Spleen (tissue), 13 donors: ENCODE measurements at places on chromosomes 1 and 21. TPM values are rescaled to one million over a fixed set of nuclear protein-coding genes. Genes with fewer than 3 reads are reported as not detected.

GRCh38 chr1:213751064-213751397 lies 236.7 kb upstream of the PROX1 start:
- no peaks in the 10 kb centered on the region for H3K27me3 ChIP-seq
- no peak overlapping the region for H3K4me3 ChIP-seq
- no peak overlapping the region for H3K27ac ChIP-seq
- DNase-seq, result no peak
- no peaks in the 10 kb centered on the region for H3K4me1 ChIP-seq

DNA sequence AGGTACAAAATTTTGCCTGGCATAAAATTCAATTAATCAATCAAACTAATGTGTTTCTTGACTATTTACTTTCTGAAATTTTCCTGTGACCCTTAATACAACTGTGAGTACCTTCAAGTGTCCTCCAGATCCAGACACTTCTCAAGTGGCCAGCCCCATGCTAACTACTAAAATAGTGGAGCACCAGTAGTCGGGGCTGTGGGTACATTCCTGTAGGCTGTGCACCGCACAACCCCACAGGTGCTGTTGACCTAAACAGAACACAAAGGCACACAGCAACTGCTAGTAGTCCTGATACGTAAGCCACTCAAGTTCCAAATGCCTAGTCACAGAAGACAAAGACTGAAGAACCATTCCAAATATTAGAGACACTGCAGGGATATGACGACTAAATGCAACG lies 36.6 kb downstream of the TMEM50B start:
- peak overlapping the region; percentile 71 for H3K27ac ChIP-seq
- H3K4me1 ChIP-seq, result peaks cover 31% of the 10 kb centered on the region
- H3K4me3 ChIP-seq, result no peak overlapping the region
- H3K27me3 ChIP-seq, result no peaks in the 10 kb centered on the region
- no peak for DNase-seq
- peaks cover 58% of the 10 kb centered on the region for H3K36me3 ChIP-seq

GRCh38 chr1:56584910-56585528 lies 5.7 kb upstream of the PLPP3 start:
- H3K4me3 ChIP-seq, result no peak overlapping the region
- no peaks in the 10 kb centered on the region for H3K27me3 ChIP-seq
- H3K36me3 ChIP-seq, result no peaks in the 10 kb centered on the region
- DNase-seq, result no peak
- no peak overlapping the region for H3K27ac ChIP-seq

DNA sequence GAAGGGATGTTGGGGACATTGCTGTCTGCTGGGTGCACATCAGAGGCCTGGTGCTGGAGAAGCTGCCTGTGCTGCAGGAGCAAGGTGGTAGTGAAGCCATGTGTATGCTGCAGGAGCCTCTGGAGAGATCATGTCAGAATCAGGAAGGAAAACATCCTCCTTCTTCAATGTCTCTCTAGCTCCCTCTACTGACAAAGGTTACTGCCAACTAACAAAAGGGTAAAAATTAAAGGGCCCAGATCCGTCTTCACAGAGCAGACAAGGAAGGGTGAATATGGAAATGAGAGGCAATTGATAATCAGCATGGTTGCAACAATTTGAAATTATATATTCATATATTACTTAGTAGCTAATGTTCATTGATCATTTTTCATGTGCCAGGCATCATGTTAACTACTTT lies 32.2 kb downstream of the FAM177B start:
- H3K36me3 ChIP-seq, result no peaks in the 10 kb centered on the region
- no peak overlapping the region for H3K27ac ChIP-seq
- DNase-seq, result no peak
- H3K4me1 ChIP-seq, result peaks cover 28% of the 10 kb centered on the region
- no peak overlapping the region for H3K4me3 ChIP-seq

GRCh38 chr1:78142736-78143135 lies 97.0 kb downstream of the GIPC2 start:
- H3K27ac ChIP-seq, result peak overlapping the region; percentile 65
- H3K27me3 ChIP-seq, result no peaks in the 10 kb centered on the region
- H3K36me3 ChIP-seq, result no peaks in the 10 kb centered on the region
- DNase-seq, result no peak
- H3K4me1 ChIP-seq, result peaks cover 9% of the 10 kb centered on the region

- DNase-seq, result peak; percentile 71
- H3K4me3 ChIP-seq, result no peak overlapping the region
- peaks cover 30% of the 10 kb centered on the region for H3K4me1 ChIP-seq
- no peaks in the 10 kb centered on the region for H3K36me3 ChIP-seq
- no peak overlapping the region for H3K27ac ChIP-seq
- H3K27me3 ChIP-seq, result peaks cover 16% of the 10 kb centered on the region
Observed at GRCh38 chr1:1914101-1914970, 724 bp upstream of the CALML6 start.

Gene C8B
- polyA plus RNA-seq, result not detected

Gene RGS1
- polyA plus RNA-seq, result 73.2 TPM

Gene SELE
- polyA plus RNA-seq, result 0.11 TPM

- no peak for DNase-seq
- H3K36me3 ChIP-seq, result no peaks in the 10 kb centered on the region
- no peak overlapping the region for H3K4me3 ChIP-seq
- H3K4me1 ChIP-seq, result peaks cover 11% of the 10 kb centered on the region
Observed at GRCh38 chr1:76260279-76260678, 185.7 kb downstream of the ST6GALNAC3 start.

- peaks cover 45% of the 10 kb centered on the region for H3K4me1 ChIP-seq
- no peak for DNase-seq
- peak overlapping the region; percentile 46 for H3K27ac ChIP-seq
- H3K36me3 ChIP-seq, result no peaks in the 10 kb centered on the region
Observed at GRCh38 chr1:110647254-110647891, 27.4 kb downstream of the KCNA3 start.

Gene RPE65
- polyA plus RNA-seq, result not detected

- H3K4me1 ChIP-seq, result no peaks in the 10 kb centered on the region
- no peak overlapping the region for H3K4me3 ChIP-seq
- no peaks in the 10 kb centered on the region for H3K27me3 ChIP-seq
- H3K36me3 ChIP-seq, result no peaks in the 10 kb centered on the region
Observed at GRCh38 chr1:227911376-227911775, 36.4 kb downstream of the WNT9A start.

Gene MSH4
- polyA plus RNA-seq, result 0.29 TPM

Gene FCRLB
- polyA plus RNA-seq, result 4.3 TPM

Gene EFCAB7
- 4.1 TPM for polyA plus RNA-seq

DNA sequence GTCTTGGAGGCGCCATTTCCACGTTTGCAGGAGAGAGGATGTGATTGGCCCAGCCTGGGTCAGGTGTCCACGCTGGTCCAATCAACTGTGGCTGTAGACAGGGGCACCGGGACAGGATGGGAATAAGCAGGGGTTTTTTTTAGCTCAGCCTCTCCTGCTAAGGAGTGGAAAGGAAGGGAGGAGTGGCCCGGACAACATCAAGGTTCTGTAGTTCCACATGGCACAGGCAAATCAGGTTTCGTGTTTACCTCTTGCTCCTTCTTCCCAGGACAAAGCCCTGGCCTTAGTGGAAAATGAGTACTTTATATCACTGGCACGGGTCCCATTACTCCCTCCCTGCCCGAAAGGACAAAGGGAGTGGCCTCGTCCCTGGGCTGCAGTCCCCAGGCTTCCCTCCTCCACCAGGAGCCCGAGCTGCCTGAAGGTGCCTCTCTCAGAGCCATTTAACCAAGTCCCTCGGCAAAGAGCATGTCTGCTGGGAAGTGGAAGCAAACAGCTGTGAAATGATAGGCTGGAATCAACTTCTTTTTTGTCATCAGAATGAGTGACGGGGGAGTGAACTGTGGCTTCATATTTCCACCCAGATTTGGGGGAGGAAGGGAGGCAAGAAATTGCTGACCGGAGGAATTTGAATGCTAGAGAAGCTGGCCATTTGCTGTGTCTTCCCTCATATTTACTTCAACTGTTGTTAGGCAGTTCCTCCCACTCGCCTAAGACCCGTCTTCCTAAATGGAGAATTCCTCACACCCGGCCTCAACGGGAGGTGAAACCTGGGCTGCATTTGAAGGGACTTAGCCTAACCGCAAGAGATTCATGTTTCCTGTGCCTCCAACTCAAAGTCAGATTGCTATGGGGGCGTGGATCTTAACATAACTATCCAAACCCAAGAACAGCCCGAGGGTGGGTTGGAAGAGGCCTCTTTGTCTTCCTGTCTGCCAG lies 84.9 kb upstream of the SLC44A3 start:
- H3K27me3 ChIP-seq, result no peaks in the 10 kb centered on the region
- H3K4me1 ChIP-seq, result peaks cover 15% of the 10 kb centered on the region
- H3K36me3 ChIP-seq, result no peaks in the 10 kb centered on the region

Gene GBP7
- 0.02 TPM for polyA plus RNA-seq

- H3K36me3 ChIP-seq, result no peaks in the 10 kb centered on the region
- H3K4me3 ChIP-seq, result peak overlapping the region; percentile 82
- peaks cover 43% of the 10 kb centered on the region for H3K4me1 ChIP-seq
- peak overlapping the region; percentile 85 for H3K27ac ChIP-seq
Observed at GRCh38 chr1:185157599-185158412, 839 bp downstream of the SWT1 start.

Gene SYT14
- polyA plus RNA-seq, result not detected

Gene RBBP5
- 4.6 TPM for polyA plus RNA-seq

Gene NCF2
- 20.5 TPM for polyA plus RNA-seq

- no peak overlapping the region for H3K27ac ChIP-seq
- H3K4me1 ChIP-seq, result no peaks in the 10 kb centered on the region
- H3K27me3 ChIP-seq, result no peaks in the 10 kb centered on the region
- H3K36me3 ChIP-seq, result no peaks in the 10 kb centered on the region
- no peak for DNase-seq
Observed at GRCh38 chr1:204041232-204041767, 31.6 kb upstream of the SOX13 start.

DNA sequence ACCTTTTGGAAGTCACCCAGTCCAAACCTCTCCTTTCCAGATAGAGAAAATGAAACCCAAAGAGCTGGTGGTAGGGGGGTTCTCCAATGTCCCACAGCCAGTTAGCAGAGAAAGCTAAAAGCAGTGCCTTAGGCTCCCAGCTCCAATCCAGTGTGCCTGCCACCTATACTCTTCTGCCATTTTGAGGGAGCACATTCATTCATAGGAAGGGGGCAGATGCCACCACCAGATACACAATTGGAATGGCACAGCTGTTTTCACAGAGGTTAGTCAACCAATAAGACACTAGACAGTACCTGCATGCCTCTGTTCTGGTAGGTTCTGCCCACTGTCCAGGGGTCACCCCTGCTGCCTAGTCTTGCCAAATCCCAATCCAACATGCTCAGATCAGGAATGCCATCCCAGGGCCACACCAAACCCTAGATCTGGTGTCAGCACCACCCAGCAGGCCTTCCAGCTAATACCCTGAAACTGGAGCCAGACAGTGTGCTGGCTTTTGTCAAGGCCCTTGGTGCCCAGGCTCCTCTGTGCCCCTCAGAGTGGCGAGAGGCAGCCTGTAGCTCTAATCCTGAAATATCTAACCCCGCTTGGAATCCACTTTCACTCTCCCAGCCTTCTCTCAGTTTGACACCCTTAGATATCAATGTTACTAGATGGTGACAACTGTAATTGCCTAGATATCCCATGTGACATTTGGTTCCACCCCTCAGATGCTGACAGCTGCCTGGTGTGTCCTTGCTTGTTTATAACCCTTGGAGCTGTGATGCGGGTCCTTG lies 178.6 kb downstream of the TGFBR3 start:
- H3K4me3 ChIP-seq, result no peak overlapping the region
- no peak overlapping the region for H3K27ac ChIP-seq

Gene WLS
- 8.8 TPM for polyA plus RNA-seq

DNA sequence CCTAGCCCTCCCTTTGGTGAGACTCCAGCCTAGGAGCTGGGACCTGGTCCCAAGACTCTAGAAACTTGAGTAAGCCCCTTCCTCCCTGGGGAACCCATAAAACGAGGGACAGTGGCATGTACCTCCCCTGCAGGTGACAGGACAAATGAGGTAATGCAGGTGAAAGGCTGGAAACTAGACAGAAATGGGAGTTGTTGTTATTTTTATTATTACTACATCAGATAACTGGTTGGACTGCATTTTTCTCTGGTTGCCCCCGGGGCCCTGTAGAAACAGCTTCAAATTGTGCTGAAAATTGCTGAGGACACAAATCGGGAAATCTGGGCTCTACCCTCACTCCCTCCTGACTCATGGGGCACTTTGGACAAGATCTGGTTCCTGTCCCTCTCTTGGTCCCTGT lies 132.3 kb upstream of the WNT4 start:
- H3K36me3 ChIP-seq, result no peaks in the 10 kb centered on the region
- H3K27me3 ChIP-seq, result no peaks in the 10 kb centered on the region
- H3K4me1 ChIP-seq, result no peaks in the 10 kb centered on the region
- no peak overlapping the region for H3K4me3 ChIP-seq
- DNase-seq, result no peak

GRCh38 chr1:227732586-227733308 lies 2.4 kb downstream of the JMJD4 start:
- peaks cover 66% of the 10 kb centered on the region for H3K4me1 ChIP-seq
- H3K27ac ChIP-seq, result no peak overlapping the region
- H3K36me3 ChIP-seq, result peaks cover 30% of the 10 kb centered on the region
- H3K27me3 ChIP-seq, result no peaks in the 10 kb centered on the region

GRCh38 chr1:63780565-63780964 lies 6.7 kb downstream of the ROR1 start:
- DNase-seq, result no peak
- H3K4me3 ChIP-seq, result no peak overlapping the region
- no peaks in the 10 kb centered on the region for H3K27me3 ChIP-seq
- H3K4me1 ChIP-seq, result peaks cover 2% of the 10 kb centered on the region
- H3K36me3 ChIP-seq, result no peaks in the 10 kb centered on the region
- H3K27ac ChIP-seq, result no peak overlapping the region
